ENCODE measurements at places on chromosomes 6 and 20. TPM values are rescaled to one million over a fixed set of nuclear protein-coding genes. Genes with fewer than 3 reads are reported as not detected.

The CNBD2 gene
- 2.3 TPM for total RNA-seq

The PCSK2 gene
- total RNA-seq, result 2.8 TPM

The FOXA2 gene
- not detected for total RNA-seq

The ELOVL2 gene
- total RNA-seq, result 0.46 TPM

The SIRPB1 gene
- total RNA-seq, result 1.0 TPM

The BMP7 gene
- total RNA-seq, result 17.7 TPM

The C6orf52 gene
- total RNA-seq, result 2.3 TPM

The HDGFL1 gene
- total RNA-seq, result not detected

The LY6G6D gene
- not detected for total RNA-seq

The SLA2 gene
- total RNA-seq, result 0.13 TPM

The CD83 gene
- total RNA-seq, result 6.5 TPM

The TTLL9 gene
- 0.20 TPM for total RNA-seq

The OGFR gene
- total RNA-seq, result 33.1 TPM

The CST4 gene
- total RNA-seq, result not detected

The OR2H1 gene
- not detected for total RNA-seq
